CD4-positive, alpha-beta T cell treated with Interleukin-17A for 1 hour (primary cell): ENCODE measurements at places on chromosomes 6 and 20.

DNA sequence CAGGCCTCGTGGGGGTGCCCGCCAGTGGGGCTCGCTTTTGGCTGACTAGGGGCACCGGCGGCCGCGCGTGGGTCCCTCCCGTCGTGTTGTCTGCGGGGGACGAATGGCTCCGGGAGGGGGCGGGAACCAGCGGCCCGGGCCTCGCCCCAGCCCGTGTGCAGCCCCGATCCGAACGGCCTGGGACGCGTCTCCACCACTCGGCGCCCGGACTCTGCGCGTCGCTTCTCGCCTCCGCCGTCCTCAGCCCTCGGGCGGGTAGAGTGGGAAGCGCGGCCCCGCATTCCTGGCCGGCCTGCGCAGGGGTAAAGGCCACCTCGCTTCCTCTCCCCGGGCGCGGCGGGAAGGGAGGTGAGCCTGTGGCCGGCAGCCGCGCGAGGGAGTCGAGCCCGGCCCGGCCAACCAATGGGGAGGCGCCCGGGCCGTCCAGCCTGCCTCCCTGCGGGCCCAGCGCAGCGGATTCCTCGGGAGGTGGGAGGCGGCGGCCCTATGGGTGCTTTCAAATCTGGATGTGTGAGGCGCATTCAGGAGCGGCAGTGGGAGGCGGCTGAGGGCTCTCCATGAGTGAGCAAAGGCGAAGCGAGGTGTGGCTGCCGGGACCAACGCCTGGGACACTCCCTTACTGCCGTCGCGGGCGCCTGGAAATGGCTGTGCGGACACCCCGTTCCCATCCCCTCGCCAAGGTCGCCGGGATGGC is 1.1 kb upstream of the ZBTB46 start:
- no peak for DNase-seq

DNA sequence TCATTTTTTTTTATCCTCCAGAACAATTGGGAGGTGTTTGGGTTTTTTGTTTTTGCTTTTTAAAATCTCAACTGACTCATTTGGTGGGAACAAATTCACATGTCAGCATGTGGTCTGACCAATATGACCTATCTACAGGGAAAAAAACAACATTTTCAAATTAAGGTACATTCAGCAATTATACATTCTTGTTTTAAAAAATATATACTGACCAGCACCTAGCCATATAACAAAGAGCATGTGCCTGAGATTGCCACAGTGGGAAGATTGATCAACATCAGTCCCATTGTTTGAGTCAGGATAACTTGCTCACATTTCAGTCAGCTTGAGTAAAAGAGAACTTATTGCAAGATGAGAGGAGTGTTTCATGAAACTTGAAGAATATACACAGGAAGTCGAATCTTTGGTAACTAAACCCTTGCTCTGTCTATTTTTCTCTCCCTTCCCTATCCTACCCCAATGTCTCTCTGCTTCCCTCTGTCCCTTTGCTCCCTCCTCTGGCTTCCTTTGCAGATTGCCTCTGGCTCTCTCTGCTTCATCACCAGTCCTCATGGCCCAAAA is 163.2 kb upstream of the TAB2 start:
- DNase-seq = peak; percentile 30

DNA sequence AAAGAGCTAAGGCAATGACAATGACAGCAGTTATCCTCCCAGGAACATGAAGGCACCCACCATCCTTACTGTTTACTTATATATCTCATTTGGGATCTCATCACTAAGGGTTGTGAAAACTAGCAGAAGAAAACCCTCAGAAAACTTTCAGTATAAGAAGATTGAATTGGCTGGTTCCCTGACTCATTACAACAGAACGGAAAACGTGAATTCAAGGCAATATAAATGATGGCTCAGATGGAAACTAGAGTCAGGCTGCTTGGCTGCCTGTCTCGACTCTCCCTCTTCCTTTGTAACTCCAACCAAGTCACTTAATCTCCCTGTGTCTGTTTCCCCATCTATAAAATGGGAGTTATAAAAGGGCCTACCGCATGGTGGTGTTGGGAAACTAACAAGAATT is 387.1 kb upstream of the JARID2 start:
- DNase-seq = no peak

DNA sequence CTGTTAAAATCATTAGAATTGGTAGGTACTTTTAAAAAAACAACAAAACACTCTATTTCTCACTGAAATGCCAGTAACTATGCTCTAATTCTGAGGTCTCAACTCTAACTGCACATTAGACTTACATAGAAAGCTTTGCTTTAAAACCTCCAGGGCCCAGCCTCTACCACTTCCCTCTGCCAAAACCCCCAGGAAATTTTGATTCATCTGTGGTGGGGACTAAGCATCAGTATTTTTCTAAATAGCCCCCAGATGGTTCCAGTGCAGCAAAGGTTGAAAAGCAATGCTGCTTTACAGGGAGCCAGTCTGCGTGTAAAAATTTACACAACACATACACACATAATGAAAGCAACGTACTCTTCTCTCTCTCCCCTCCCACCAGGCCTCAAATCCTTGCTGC is 3.8 kb downstream of the TBC1D32 start:
- DNase-seq = no peak

- no peak for DNase-seq
These were observed 60.6 kb downstream of the TOX2 start for GRCh38 chr20:43975096-43975768.

DNA sequence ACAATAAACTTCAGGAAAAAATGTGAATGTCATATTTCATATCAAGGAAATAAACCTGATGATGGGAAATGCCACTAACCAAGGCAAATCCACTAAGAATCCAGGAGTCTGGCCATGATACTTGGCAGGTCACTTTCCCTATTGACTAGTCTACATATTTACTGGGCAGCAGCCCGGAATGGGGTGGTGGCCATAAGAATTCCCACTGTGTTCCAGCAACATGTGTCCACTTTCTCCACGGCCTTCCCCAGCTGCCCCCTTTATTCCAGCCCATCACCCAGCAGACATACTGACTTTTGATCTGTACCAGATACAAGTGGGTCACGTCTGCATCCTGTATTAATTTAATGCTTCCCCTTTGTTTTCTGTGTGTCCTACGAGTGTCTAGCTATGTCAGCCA is 234.5 kb upstream of the PRDM1 start:
- no peak for DNase-seq

DNA sequence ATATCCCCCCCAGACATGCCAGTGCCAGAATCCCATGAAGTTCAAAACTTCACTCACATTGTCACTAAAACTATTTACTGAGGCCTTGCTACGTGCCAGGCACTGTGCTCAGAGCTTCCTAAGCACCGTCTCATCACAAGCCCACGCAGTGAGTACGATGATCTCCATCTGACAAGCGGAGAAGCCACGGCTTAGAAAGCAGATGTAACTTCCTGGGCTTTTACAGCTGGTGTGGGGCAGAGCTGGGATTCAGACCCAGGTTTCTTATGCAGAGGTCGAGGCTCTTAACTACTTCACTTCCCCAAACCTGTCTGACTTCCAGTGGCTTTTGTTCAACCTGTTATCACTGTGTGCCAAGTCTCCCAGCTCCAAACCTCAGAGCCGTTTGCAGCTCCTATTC is 8.3 kb downstream of the MDGA1 start:
- DNase-seq = no peak

DNA sequence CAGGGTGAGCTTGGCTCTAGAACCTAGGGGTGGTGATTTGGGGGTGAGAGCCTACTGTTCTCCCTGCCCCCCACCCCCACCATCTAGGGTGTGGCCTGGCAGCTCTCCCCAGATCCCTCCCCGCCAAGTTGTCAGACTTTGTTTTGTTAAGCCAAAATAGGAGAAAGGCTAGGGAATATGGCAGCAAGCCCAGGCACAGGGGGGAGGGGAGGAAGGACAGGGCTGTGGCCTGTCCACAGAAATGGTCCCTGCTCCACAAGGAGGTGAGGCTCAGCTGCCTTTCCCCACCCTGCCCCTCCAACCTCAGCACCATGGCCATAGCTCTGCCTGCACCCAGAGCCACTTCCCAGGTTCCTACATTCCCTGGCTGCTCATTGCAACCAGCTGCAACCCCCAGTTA is 17.2 kb downstream of the SCUBE3 start:
- DNase-seq = no peak

- no peak for DNase-seq
These were observed 18.8 kb upstream of the BACH2 start for GRCh38 chr6:90315354-90315950.

DNA sequence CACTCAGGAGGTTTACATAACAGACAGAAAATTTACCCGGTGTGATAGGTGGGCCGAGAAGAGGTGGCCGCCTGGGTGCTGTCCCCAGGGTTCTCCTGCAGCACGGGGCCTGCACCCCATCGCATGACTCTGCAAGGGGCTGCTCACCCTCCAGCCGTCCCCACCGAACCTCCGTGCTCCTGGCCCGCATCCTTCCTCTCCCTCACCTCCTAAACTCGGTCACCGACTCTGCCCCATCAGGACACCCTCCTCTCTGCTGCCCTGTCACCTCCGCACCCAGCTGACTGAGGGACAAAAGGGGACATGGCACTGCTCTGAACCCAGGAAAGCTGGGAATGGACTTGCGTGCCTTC is 147.6 kb downstream of the SYNDIG1 start:
- DNase-seq = no peak

- no peak for DNase-seq
These were observed 22.6 kb downstream of the PIGU start for GRCh38 chr20:34654207-34654744.

DNA sequence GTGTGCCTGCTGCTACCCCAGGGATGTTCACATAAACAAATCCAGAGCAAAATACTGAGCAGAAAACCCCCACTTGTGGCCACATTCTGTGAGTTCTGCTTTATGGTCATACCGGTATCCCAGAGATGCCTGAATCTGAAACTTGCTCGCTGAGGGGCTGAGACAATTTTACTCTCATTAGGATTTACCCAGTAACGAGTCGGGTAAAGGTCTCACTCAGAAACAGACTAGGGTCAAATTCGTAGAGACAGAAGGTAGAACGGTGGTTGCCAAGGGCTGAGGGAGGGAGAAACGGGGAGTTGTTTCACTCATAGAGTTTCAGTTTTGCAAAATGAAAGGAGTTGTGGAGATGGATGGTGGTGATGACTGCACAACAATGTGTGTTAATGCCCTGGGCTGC is 45.4 kb upstream of the NKX2-2 start:
- peak; percentile 19 for DNase-seq

- DNase-seq = no peak
These were observed 409.8 kb upstream of the CITED2 start for GRCh38 chr6:139784222-139784769.

DNA sequence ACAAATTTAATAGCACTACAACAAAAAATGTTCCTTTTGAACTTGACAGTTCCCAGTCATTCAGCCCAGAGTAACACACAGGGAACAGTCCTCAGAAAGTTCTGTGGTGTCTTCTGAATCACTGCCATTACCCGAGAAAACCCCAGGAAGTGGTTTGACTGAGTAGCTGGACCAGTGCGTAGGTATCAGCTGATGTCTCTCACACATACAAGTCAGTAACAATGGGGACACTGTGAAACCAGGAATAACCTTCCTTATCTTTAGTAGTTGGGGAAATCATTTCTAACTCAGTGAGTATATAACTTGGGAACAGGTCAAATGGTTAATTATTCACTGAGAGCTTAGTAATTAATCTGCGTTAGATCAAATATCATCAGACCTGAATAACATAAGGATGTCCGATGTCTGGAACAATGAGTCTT is 73.1 kb downstream of the HIVEP2 start:
- DNase-seq = peak; percentile 81

DNA sequence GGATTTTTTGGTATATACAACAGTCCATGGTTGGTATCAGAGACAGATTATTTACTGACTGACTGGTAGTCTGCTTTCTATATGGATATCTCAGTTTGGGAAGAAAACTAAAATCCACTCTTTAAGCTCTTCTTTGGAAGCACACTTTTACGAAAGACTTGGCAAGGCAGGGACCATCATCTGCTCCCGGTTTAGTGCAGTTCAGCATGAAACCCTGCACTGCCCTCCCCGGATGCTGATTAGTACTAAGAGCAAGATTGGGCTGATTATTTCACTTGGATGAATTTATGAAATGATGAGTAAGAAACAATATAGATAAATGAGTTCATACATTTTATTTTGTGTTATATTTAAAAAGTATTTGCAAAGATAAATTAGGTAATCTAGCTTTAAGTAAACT is 56.3 kb downstream of the RGS17 start:
- no peak for DNase-seq

DNA sequence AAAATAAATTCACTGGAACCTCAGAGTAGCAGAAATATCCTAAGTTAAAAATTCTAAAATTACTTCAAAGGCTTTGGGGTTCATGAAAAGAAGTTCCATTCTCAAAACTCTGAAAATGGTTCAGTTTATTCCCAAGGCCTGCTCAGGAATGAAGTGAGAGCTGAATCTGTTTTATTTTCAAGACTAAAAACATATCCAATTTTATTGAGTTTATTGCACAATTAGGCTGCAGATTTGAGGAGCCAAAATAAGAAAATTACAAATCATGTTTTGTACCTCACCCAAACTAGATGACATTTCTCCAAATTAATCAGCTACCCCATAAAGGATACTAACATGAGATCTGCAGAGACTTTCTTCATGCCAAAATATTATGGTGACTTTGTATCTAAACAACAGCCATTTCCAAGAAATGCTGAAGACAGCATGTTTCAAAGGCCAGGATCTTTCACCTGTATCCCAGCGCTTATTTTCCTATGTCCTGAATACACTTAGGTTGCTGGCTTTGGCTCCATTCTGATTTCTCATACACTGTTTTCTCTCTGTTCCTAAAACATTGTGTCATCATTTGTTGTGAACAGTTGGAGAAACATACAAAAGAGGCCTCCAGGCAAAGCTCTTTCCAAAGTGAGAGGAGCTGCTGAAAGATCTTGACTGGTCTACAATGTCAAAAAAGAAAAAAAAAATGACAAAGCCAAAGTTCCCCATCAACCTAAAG is 85.7 kb upstream of the F13A1 start:
- no peak for DNase-seq

GRCh38 chr20:6665621-6666355 is 101.7 kb upstream of the BMP2 start:
- no peak for DNase-seq

GRCh38 chr6:142612956-142613355 is 311.1 kb downstream of the ADGRG6 start:
- no peak for DNase-seq

- no peak for DNase-seq
These were observed 38.5 kb upstream of the PRELID3B start for GRCh38 chr20:59081036-59081435.
